ENCODE measurements at places on chromosomes 6 and 20. TPM values are rescaled to one million over a fixed set of nuclear protein-coding genes. Genes with fewer than 3 reads are reported as not detected.

The PTCRA gene
- not detected for total RNA-seq

The GABRR2 gene
- 0.09 TPM for total RNA-seq

The FAM120B gene
- total RNA-seq = 11.1 TPM

The TFAP2D gene
- total RNA-seq = not detected

The IFNGR1 gene
- total RNA-seq = 30.8 TPM

The TMEM244 gene
- total RNA-seq = not detected

The ETV7 gene
- total RNA-seq = not detected

The HLA-DRA gene
- total RNA-seq = not detected

The BMP2 gene
- 0.64 TPM for total RNA-seq

The HLA-DRB5 gene
- not detected for total RNA-seq

The CST5 gene
- total RNA-seq = not detected

The PNPLA1 gene
- total RNA-seq = not detected

The FLRT3 gene
- 1.7 TPM for total RNA-seq

The LAMA5 gene
- 500 TPM for total RNA-seq

The OR2B2 gene
- not detected for total RNA-seq

The SERPINB6 gene
- total RNA-seq = 146 TPM

The C6orf62 gene
- 48.6 TPM for total RNA-seq

The TRAPPC3L gene
- not detected for total RNA-seq

The EYS gene
- total RNA-seq = not detected

The SLC22A7 gene
- total RNA-seq = not detected

The SPDEF gene
- 2.2 TPM for total RNA-seq

The NRSN1 gene
- total RNA-seq = not detected

The PTGIS gene
- total RNA-seq = not detected

The CNKSR3 gene
- total RNA-seq = 4.7 TPM

The RHAG gene
- not detected for total RNA-seq

The HTR1B gene
- 0.18 TPM for total RNA-seq

The BMP7 gene
- 0.13 TPM for total RNA-seq

The SNX21 gene
- total RNA-seq = 6.9 TPM

The CPXM1 gene
- not detected for total RNA-seq

The BTNL2 gene
- total RNA-seq = not detected

The ECT2L gene
- not detected for total RNA-seq

The NFATC2 gene
- 9.2 TPM for total RNA-seq

The CD109 gene
- 25.3 TPM for total RNA-seq

The CBLN4 gene
- total RNA-seq = not detected

The ZSCAN23 gene
- not detected for total RNA-seq

The MLIP gene
- not detected for total RNA-seq

The C6orf52 gene
- total RNA-seq = 2.6 TPM

The BTBD3 gene
- total RNA-seq = 12.2 TPM

The MACROD2 gene
- total RNA-seq = 1.4 TPM
